ENCODE measurements at places on chromosomes 5 and 9. TPM values are rescaled to one million over a fixed set of nuclear protein-coding genes. Genes with fewer than 3 reads are reported as not detected.

- DNase-seq = no peak
- no peak overlapping the region for H3K27ac ChIP-seq
- H3K4me3 ChIP-seq = no peak overlapping the region
- H3K27me3 ChIP-seq = no peaks in the 10 kb centered on the region
- H3K36me3 ChIP-seq = no peaks in the 10 kb centered on the region
- H3K4me1 ChIP-seq = no peaks in the 10 kb centered on the region
These were observed 382.5 kb downstream of the MED10 start for GRCh38 chr5:5995819-5996218.

GRCh38 chr9:71769175-71770161 lies 1.2 kb upstream of the CEMIP2 start:
- peak overlapping the region; percentile 78 for H3K27ac ChIP-seq
- peak overlapping the region; percentile 91 for H3K4me3 ChIP-seq
- H3K36me3 ChIP-seq = no peaks in the 10 kb centered on the region

- no peaks in the 10 kb centered on the region for H3K36me3 ChIP-seq
- no peak for DNase-seq
- no peaks in the 10 kb centered on the region for H3K27me3 ChIP-seq
- no peak overlapping the region for H3K27ac ChIP-seq
- no peaks in the 10 kb centered on the region for H3K4me1 ChIP-seq
These were observed 217.2 kb upstream of the DAPK1 start for GRCh38 chr9:87280421-87280820.

The CDKN2A gene
- 2.4 TPM for total RNA-seq

GRCh38 chr5:38803246-38803645 lies 42.6 kb upstream of the OSMR start:
- no peaks in the 10 kb centered on the region for H3K36me3 ChIP-seq
- H3K4me3 ChIP-seq = no peak overlapping the region
- no peaks in the 10 kb centered on the region for H3K27me3 ChIP-seq
- H3K27ac ChIP-seq = no peak overlapping the region

GRCh38 chr9:129608561-129609481 lies 12.1 kb downstream of the C9orf50 start:
- DNase-seq = no peak
- H3K27me3 ChIP-seq = no peaks in the 10 kb centered on the region
- peaks cover 25% of the 10 kb centered on the region for H3K4me1 ChIP-seq
- no peaks in the 10 kb centered on the region for H3K36me3 ChIP-seq
- no peak overlapping the region for H3K27ac ChIP-seq

The SH3PXD2B gene
- total RNA-seq = 0.22 TPM

GRCh38 chr5:59282726-59283125 lies 610.8 kb downstream of the PDE4D start:
- H3K27ac ChIP-seq = no peak overlapping the region
- no peak overlapping the region for H3K4me3 ChIP-seq
- no peaks in the 10 kb centered on the region for H3K36me3 ChIP-seq
- H3K27me3 ChIP-seq = no peaks in the 10 kb centered on the region
- DNase-seq = no peak
- no peaks in the 10 kb centered on the region for H3K4me1 ChIP-seq

GRCh38 chr5:68258531-68258930 lies 43.0 kb downstream of the PIK3R1 start:
- peak overlapping the region; percentile 59 for H3K27ac ChIP-seq
- no peaks in the 10 kb centered on the region for H3K36me3 ChIP-seq
- H3K4me1 ChIP-seq = peaks cover 78% of the 10 kb centered on the region
- no peaks in the 10 kb centered on the region for H3K27me3 ChIP-seq
- H3K4me3 ChIP-seq = no peak overlapping the region

GRCh38 chr5:131986161-131986912 lies 25.1 kb downstream of the ACSL6 start:
- no peak for DNase-seq
- no peaks in the 10 kb centered on the region for H3K27me3 ChIP-seq
- no peaks in the 10 kb centered on the region for H3K4me1 ChIP-seq
- no peaks in the 10 kb centered on the region for H3K36me3 ChIP-seq

DNA sequence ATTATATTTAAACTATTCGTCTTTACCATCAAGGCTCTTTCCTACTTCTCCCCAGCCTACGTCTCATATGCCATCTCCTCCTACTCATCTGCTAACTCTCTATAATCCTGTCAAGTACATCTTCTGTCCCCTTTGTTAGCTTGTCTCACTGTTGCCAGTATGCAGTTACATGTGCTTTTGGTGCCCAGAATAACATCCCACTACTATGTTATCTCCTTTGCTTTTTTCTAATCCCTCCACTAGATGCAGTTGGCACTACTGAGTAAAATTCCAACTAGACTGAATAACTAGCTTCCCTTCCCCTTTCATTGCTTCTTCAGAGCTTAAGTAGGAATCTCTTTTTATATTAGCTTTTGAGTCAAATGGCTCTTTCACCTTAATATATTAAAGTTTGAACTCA lies 3.0 kb upstream of the ARRDC3 start:
- no peaks in the 10 kb centered on the region for H3K36me3 ChIP-seq
- no peaks in the 10 kb centered on the region for H3K27me3 ChIP-seq
- H3K4me1 ChIP-seq = peaks cover 13% of the 10 kb centered on the region
- H3K4me3 ChIP-seq = no peak overlapping the region

DNA sequence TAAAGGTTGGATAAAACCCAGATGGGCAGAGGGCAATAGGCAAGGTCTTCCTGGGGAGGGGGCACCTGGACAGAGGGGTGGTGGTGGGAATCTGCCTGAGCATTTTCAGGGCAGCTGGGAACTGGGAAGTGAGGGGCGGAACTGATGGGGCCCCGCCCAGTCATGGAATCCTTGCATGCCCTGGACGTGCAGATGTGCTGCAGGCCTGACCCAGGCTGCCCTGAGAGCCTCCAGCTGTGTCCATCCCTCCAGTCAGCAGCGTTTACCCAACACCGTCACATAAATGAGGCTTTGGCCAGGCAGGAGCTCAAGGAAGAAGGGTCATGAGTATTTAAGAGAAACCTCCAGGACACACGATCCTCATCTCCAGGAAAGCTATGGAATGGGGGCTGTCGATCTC lies 70.3 kb downstream of the DAB2IP start:
- H3K36me3 ChIP-seq = no peaks in the 10 kb centered on the region
- H3K27ac ChIP-seq = no peak overlapping the region
- H3K4me1 ChIP-seq = no peaks in the 10 kb centered on the region
- DNase-seq = no peak
- no peak overlapping the region for H3K4me3 ChIP-seq
- no peaks in the 10 kb centered on the region for H3K27me3 ChIP-seq

- H3K4me3 ChIP-seq = no peak overlapping the region
- DNase-seq = no peak
- H3K36me3 ChIP-seq = peaks cover 45% of the 10 kb centered on the region
- H3K27ac ChIP-seq = no peak overlapping the region
- no peaks in the 10 kb centered on the region for H3K4me1 ChIP-seq
- H3K27me3 ChIP-seq = no peaks in the 10 kb centered on the region
These were observed 8.9 kb downstream of the INPP5E start for GRCh38 chr9:136430588-136431234.

The LTC4S gene
- total RNA-seq = 6.0 TPM

DNA sequence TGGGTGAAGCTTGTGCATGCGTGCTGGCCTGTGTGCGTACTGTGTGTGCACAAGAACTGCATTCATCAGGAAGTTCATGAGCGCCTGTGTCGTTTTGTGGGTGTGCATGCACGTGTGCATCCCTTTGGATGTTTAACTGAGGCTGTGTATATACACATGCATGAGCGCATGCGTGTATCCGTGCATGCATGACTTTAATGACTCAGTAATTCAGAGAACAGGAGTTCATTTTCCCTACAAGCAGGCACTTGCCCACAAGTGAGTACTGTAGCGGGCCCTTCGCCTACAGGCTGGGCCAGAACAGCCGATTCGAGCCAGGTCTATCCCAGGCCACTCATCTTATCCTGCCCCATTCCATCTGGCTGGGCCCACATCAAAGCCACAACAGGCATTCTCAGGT lies 29.8 kb downstream of the CORO2A start:
- H3K4me1 ChIP-seq = peaks cover 10% of the 10 kb centered on the region
- peaks cover 2% of the 10 kb centered on the region for H3K36me3 ChIP-seq
- H3K4me3 ChIP-seq = no peak overlapping the region
- no peaks in the 10 kb centered on the region for H3K27me3 ChIP-seq
- DNase-seq = no peak
